ENCODE measurements at places on chromosomes 6 and 20.

- DNase-seq, result no peak
Observed at GRCh38 chr20:40961686-40962640, 66.7 kb upstream of the TOP1 start.

DNA sequence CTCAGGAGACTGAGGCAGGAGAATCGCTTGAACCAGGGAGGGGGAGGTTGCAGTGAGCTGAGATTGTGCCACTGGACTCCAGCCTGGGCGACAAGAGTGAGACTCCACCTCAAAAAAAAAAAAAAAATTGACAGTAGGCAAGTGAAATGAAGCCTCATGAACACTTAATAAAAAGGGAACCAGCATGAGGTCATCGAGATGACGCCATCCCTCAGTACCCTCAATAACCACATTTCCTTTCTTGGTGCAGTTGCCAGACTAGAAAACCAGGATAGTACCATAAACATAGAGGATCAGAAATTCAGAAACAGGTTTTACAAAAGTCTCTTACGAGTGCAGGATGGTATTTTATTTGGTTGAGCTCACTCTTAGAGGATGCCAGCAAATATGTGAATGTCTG lies 584.1 kb downstream of the MAFB start:
- DNase-seq, result no peak

GRCh38 chr20:2800521-2801285 lies at the start of gene CPXM1:
CPXM1 (minus strand) TSS chr20:2800627; CDS start chr20:2800572, 55 bp downstream.
- DNase-seq, result no peak

GRCh38 chr6:157879873-157880254 lies 56.8 kb downstream of the SNX9 start:
- no peak for DNase-seq

DNA sequence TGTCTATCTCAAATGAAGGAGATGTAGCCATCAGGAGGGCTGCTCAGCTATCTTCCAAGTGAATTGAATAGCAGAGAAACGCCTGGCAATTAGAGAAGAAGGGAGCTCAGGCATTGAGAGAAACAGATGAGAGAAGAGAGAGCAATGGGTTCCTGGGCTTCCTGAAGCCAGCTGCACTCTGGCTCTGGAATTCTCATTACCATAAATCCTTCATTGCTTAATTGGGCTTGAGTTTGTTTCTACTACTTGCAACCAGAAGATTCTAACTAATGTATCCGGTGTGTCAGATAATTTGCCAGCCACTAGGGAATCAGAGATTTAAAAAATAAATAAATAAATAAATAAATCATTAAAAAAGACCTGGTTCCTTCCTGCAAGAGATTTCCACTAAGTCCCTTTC lies 25.0 kb upstream of the CDKAL1 start:
- DNase-seq, result no peak

- no peak for DNase-seq
Observed at GRCh38 chr6:163021054-163021453, 293.3 kb downstream of the PACRG start.

GRCh38 chr6:9761220-9761619 lies 653.7 kb downstream of the TFAP2A start:
- DNase-seq, result no peak

DNA sequence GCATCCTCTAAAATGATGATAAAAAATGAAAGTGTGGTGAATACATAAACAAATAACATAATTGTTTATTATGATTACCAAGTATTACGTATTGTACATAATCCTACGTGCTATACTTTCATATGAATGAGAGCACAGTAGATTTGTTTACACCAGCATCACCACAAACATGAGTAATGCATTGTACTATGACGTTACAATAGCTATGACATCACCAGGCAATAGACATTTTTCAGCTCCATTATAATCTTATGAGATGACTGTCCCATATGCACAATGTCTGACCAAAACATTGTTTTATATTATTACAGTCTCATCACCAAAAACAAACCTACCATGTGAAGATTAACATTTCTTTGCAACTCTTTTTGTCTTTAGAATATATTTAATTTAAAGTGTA lies 225.7 kb upstream of the TENT5A start:
- no peak for DNase-seq

GRCh38 chr6:69097948-69098347 lies 462.9 kb downstream of the ADGRB3 start:
- DNase-seq, result no peak

DNA sequence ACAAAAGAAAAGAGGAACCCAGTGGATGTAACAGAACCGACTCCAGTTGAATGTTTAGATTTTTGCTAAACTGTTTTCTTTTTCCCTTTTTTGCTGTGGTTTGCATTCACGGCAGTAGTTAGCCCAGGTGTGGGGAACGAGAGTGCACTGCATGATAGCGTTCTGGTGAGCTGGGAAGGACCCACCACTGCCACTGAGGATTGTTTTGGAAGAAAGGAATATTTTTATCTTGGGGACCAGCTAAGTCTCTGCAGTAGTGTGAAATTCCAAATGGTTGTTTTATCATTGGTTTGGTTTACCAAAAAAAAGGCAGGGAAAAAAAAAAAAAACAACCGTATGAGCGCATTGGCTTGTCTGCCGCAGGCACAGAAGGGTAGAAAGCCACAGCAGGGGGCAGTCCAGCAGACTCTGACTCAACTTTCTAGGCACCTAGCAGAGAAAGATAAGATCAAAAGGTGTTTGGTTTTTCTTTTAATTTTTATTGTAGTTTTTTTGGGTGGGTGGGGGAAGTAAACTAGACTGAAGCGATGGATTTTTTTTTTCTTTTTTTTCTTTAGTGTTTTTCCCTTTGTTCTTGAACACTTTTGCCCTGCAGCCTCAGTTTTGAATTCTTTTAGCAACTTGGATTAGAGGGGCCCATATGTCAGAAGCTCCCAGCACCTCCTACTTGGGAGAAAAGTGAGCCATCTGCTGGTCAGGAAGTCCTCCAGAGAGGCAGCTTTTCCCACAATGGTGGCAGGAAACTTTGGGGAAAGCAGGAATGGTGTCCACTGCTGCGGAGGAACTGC lies 13.5 kb upstream of the RAB5IF start:
- DNase-seq, result peak; percentile 71

GRCh38 chr20:33262658-33263065 lies 20.4 kb upstream of the BPIFB1 start:
- DNase-seq, result no peak

DNA sequence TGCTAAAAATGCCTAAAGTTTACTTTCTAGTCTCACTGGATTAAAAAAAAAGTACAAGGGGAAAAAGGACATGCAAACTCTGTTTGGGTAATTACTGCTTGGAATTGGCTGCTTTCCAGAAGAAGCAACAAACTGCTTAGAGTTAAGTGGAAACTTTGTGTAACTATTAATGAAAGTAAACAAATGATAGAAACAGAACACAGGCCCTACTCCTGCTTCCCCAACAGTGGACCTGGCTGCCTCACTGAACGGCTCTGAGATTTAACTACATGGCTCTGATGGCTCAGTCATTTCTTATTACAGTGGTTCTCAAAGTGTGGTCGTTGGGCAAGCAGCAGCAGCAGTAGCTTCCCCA lies 108.5 kb downstream of the MAN1A1 start:
- no peak for DNase-seq

DNA sequence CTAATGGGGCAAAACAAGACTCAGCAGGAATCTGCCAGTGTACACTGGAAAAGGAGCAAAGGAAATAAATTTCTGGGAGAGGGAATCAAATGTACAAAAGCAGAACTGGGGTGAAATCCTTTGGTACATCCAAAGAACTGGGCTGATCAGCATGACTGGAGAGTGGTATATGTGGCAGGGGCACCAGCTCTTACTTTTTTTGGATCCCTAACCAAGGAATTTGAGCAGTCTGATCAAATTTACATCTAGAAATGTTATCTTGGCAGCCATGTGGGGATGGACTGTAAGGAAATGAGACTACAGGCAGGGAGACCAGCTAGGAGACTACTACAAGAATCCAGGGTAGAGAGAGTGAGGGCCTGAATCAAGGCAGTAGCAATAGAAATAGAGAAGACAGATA lies 1.2 kb upstream of the ZSCAN31 start:
- no peak for DNase-seq

DNA sequence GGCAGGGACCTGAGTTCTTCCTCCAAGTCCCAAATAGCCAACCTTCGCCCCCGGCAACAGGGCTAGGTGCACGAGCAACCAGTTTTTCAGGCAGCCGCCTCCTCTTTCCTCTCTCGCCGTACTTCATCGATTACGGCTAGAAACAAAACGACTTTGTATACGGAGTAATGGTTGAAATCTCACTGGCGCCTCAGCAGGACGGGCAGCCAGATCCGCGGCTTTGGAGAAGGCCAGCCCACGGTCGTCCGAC lies 333 bp upstream of the SMIM13 start:
- no peak for DNase-seq

- no peak for DNase-seq
Observed at GRCh38 chr20:47719625-47720024, 65.7 kb downstream of the SULF2 start.

DNA sequence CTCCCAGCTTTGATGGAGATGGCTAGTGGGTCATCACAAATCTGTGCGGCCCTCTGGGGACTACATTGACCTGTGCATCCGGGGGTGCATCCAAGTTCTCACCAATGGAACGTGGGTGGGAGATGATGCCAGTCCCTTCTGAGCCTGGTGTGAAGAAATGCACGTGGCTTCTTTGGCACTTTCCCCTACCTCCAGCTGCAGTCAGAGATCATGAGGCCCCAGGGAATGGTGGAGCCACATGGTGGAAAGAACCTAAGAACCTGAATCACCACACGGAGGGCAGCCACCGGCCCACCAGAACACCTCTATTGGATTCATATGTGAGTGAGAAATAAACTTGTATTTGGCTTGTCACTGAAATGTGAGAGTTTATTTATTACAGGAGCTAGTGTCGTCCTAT lies 9.9 kb upstream of the CDKN1A start:
- no peak for DNase-seq

- no peak for DNase-seq
Observed at GRCh38 chr6:79413562-79414002, 123.6 kb downstream of the LCA5 start.

DNA sequence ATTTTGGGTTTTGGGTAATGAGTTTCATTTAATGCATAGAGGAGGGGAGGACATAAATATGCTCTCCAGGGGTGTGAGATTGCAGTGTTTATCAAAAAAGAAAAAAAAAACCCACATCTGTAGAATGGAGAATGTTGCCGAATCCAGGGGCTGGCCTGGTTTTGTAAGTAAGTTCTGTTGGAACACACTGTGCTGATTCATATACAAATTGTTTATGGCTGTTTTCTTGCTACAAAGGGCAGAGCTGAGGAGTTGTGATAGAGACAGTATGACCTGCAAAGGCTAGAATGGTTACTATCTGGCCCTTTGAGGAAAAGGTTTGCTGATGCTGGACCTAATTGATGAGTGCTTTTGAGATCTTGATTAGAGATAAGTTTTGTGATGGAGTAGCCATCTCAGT lies 30.4 kb downstream of the SCAF8 start:
- no peak for DNase-seq

- DNase-seq, result no peak
Observed at GRCh38 chr6:44667226-44667625, 279.7 kb downstream of the CDC5L start.

- DNase-seq, result no peak
Observed at GRCh38 chr6:90328004-90328403, 31.4 kb upstream of the BACH2 start.

- DNase-seq, result peak; percentile 55
Observed at GRCh38 chr6:104705095-104705707, 154.5 kb downstream of the HACE1 start.

- DNase-seq, result no peak
Observed at GRCh38 chr6:38724343-38724742, 9.2 kb downstream of the DNAH8 start.

DNA sequence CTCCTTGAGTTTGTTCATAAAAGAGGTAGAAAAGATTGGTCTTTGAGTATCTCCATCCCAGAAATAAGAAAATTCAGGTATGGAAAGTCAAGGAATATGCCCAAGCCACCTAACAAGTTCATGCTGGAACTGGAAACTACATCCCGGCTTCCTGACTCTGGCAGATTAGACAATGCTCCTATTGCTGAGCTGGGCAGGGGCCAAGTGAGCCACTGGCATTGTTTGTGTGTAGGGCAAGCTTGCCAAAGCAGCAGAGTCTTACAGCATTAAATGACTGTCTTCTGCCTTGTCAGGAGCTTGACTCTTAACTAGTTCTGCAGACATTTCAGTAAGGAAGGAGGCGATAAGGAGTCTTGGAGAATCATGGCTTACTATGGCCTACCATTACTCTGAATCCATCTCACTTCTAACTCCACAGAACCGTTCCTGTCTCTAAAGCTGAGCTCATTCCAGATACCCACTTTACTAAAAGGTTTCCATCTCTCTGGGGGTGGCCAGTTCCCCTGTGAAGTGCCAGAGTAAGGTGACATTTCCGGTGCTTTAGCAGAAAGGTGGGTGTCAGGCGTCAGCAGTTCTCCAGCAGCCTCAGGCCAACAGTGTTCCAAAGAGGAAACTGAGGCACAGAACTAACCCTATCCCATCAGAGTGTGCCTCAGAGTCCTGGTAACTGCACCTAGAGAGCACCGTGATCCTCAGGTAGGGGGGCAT lies 30.1 kb downstream of the PRDM1 start:
- no peak for DNase-seq

DNA sequence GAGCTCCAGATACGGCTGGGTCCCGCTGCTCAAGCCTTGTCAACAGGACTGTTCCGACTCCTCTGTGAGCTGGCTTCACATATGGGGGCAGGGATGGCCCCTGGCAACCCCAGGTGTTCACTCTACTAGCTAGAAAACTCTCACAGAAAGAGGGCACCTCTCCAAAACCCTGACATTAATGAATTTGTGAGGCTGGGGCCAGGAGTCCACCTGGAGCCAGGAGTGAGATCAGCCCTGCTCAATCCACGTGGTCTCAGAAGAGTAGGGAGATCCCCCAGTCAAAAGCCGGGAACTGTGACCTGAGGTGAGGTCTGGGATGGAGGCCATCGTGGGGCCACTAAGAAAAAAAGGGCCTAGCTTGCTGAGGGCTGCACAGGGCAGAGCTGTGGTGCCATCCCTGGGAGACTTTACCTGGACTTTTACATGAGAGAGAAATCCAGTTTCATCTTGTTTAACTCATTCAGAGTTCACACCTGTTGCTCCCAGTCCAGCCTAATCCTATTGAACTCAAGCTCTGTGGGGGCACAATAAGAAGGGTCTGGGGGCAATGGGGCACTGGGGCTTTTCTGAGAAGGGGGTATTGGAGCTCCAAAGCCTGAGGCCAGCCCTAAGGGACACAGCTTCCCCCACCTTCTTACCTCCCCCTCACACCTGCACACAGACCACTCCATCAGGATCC lies 144.3 kb upstream of the MLN start:
- no peak for DNase-seq

Measured in CD4-positive, alpha-beta T cell treated with Interleukin-17A for 4 hours (primary cell).